ENCODE measurements at places on chromosomes 1 and 21. TPM values are rescaled to one million over a fixed set of nuclear protein-coding genes. Genes with fewer than 3 reads are reported as not detected.

DNA sequence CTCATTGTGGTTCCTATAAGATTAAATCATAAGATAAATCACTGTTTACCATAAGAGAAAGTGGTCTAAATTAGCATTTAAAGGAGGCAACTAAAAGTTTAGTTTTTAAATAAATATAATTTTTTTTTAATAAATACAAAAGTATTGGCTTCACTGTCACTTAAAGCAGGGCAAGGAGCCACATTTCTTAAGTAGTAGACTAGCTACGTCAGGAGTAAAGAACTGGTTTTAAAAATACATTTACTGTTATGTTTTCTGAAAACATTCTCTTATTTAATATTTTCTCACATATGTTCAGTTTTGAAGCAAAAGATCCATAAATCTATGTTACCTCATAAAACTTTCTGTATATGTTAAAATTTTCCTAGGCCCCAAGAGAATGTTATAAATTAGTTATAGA is 2.2 kb downstream of the ANGPTL1 start:
- DNase-seq: no peak

GRCh38 chr1:26477446-26478152 is 5.4 kb downstream of the HMGN2 start:
- DNase-seq: no peak

DNA sequence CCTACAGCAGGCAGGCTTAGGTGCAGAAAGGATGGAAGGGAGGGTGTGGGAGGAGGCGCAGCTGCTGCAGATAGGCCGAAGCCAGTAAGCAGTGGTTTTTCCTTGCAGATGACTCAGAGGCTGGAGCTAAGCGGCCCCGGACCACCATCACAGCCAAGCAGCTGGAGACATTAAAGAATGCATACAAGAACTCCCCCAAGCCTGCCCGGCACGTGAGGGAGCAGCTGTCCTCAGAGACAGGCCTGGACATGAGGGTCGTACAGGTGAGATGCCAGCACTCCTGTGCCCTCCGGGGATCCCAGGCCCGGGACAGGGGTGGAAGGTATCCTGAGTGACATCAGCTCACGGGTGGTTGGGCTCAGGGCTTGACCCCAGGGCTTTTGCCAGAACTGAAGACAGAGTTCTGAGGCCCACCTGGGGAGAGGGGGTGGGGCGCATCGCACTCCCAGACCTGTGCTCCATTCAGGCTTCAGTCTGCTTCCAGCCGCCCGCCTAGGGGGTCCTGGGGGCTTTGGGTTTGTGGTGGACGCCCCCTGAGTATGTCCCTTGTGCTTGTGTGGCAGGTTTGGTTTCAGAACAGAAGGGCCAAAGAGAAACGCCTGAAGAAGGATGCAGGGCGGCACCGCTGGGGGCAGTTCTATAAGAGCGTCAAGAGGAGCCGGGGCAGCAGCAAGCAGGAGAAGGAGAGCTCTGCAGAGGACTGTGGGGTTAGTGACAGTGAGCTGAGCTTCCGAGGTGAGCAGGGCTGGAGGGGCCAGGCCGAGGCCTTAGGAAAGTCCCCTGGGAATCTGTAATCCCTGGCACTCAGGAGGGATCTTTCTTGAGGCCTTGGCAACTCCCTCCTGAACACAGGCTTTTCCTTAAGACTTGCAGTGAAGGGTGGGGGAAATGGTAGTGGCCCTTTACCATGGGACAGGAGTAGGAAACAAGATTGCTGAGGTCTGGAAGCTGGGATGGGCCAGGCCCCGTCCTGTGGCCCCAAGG is 41.5 kb downstream of the LHX4 start:
- no peak for DNase-seq

GRCh38 chr1:43834280-43835081 is 99.1 kb upstream of the ARTN start:
- DNase-seq: no peak

DNA sequence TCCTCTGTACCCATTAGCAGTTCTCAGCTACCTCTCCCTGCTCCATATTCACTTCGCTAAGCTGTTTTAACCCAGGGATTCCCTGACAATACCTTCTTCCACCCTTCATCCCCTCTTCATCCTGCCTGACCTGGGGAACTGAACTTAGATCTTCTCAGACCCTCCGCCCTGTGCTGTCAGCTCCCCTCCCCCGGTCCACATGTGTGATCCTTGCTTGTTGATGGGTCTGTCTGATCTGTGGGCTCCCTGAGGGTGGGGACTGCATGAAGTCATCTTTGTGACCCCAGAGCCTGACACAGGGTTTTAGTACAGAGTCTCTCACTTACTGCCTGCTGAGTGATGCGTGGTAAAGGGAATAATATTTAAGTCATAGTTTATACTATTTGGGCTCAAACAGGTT is 11.8 kb downstream of the CHAF1B start:
- DNase-seq: no peak

GRCh38 chr1:168923521-168924136 is 182.9 kb upstream of the ATP1B1 start:
- DNase-seq: no peak

DNA sequence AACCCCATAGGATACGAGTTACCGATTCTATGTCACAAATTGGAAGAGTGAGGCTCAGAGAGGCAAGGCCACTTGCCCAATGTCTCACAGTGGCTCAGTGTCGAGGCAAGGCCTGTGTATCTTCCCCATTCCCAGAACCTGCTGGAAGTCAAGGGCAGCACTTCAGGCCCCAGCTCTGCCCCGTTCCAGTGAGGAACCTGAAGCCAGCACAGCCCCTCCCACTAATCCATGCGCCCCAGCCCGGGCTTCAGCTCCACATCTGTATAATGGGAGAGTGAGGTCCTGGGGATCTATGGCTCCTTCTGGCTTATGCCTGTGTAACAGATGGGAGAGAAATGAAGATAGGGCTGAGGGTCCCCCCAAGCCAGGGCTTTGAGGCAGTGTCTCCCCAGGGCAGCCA is 56.3 kb downstream of the CASZ1 start:
- DNase-seq: no peak

GRCh38 chr1:39681294-39681693 is 9.4 kb upstream of the NT5C1A start:
- no peak for DNase-seq

- DNase-seq: no peak
These were observed 35.4 kb upstream of the ZNF281 start for GRCh38 chr1:200445213-200445612.

DNA sequence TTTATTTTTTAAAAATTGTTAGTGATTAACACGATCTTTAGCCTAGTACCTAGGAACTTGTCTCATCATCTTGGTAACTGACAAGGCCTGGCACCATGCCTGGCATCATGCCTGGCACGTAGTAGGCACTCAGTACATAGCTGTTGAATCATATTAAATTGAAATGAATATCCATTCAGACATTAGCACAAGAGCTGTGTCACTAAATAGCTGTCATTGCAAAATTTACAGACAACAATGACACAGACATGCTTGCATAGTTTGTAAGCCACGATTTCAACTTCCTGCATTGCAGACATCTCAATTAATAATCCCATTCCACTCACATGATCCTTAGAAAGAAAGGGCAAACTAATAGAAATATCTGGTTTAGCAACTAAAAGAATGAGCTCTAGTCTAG is 15.4 kb upstream of the PHACTR4 start:
- no peak for DNase-seq

- no peak for DNase-seq
These were observed 59.3 kb downstream of the GPR88 start for GRCh38 chr1:100597061-100597741.

- DNase-seq: no peak
These were observed 22.4 kb upstream of the ASB17 start for GRCh38 chr1:75954586-75954985.

- no peak for DNase-seq
These were observed 207.1 kb downstream of the RYR2 start for GRCh38 chr1:237249120-237249519.

- no peak for DNase-seq
These were observed 19.2 kb downstream of the CLDN19 start for GRCh38 chr1:42720868-42721267.

DNA sequence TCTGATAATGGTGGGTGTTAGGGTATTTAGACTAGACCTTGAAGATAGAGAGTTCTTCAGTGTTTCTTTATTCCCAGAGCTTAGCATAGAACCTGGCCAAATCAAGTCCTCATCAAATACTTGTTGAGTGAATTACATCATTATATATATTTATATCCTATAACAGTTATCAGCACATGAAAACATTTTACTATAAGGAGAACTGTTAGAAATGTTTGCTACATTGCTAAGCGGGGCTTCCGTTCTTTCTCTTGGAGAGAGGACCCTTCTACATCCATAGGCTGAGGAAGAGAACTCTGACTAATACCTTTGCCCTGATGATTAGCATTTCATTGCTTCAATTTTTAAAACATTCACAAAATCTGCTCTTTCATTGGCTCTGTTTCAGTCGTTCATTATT is 66.5 kb upstream of the NBL1 start:
- no peak for DNase-seq

DNA sequence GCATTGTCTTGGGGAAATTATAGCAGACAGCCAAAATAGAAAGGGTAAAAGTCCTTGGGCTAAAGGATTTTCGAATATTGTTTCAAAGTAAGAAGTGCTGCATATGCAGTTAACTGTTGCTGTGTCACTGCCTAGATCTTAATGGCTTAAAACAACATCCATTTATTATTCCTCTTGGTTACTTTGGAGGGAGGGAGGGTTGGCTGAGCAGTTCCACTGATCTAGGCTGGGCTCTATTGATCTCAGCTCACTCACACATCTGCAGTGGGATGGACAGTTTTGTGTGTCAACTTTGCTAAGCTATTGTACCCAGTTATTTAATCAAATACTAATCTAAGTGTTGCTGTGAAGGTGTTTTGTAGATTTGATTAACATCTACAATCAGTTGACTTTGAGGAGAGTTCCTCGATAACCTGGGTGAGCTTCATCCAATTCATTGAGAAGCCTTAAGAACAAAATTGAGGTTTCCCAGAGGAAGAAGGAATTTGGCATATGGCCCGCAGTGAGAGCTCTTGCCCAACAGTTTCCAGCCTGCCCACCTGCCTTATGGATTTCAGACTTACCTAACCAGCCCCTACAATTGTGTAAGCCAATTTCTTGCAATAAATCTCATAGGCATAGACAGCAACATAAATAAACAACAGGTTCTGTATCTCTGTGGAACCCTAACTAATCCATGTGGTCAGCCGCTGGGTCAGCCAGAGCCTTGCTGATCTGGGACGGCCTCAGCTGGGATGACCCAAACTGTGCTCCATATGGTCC is 187.3 kb downstream of the AK5 start:
- DNase-seq: no peak

- DNase-seq: no peak
These were observed 163.2 kb upstream of the CAMK1G start for GRCh38 chr1:209420276-209420675.

DNA sequence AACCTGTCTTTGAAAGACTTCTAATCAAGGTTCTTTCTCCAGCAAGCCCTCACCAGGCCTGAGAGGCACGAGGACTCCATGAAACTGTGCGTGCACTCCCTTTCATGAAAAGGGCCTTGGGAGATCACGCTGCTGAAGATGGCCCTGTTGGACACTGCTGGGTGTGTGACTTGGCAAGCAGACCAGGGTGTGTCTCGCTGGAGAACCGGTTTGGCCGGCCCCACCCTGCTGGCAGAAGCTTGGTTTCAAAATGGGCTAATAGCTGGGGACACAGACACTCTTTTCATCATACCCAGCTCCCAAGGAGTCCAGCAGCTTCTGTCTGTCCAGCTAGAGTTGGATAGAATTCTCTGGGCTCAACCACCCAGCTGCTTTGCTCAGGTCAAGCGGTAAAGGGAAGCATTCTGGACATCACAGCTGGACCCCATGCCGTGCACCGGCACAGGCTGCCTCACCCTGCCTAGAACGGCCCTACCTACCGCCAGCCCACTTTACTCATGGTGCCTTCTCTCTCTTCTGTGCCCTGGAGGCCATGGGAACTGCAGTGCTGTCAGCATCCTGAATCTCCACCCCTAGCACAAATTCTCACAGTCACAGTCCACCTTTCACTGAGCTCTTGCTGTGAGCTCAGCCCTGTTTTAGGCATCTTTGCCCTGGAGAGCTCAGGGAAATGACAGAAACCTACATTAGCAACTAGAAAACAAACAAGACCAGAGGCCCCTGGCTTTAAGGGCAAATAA is 24.6 kb downstream of the PKP1 start:
- DNase-seq: no peak

Gene KCNJ9
- 19.0 TPM for polyA plus RNA-seq

Gene SERPINC1
- 0.22 TPM for polyA plus RNA-seq

Gene RAB4A
- polyA plus RNA-seq: 42.1 TPM

Gene B3GALT2
- polyA plus RNA-seq: 2.3 TPM

Gene CTSE
- not detected for polyA plus RNA-seq

Gene PHGDH
- 363 TPM for polyA plus RNA-seq

Gene TEDDM1
- polyA plus RNA-seq: not detected

Gene LCE3D
- not detected for polyA plus RNA-seq

Measured in brain (organoid and tissue), 16 donors.